ENCODE measurements at places on chromosomes 5 and 9.
A peak's percentile ranks its signal among the peaks of the same experiment; 100 is the strongest.

DNA sequence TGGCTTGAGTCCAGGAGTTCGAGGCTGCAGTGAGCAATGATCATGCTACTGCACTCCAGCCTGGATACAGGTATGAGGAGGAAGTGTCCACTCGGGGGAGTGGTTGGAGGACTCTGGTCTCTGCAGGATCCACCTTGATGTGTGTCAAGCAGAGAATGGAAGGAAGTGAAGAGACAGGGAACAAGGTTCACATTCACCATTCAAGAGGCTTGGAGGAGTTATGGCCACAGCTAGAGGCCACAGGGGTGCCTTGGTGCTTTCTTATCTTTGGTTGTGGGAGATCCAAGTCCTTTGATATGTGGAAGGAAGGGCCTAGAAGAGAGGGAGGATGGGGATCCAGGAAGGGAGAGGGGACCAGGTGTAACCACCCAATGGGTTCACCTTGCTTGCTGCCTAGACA lies 5.4 kb upstream of the CERCAM start:
- no peak for DNase-seq

DNA sequence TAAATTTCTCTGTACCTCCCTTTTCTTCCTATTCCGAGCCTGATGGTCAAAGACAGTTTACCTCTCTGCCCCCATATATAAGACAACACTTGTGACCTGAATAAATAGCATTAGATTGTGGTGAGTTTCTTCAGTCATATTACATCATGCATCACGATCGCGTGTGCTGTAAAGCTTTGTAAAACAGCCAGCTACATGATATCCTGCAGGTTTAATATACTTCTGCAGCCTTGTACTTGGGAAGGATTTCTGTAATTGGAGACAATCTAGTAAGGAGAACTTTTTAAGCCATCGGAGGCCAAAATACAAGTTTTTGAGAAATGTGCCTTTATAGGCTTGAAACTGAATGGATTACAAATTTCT lies 711.8 kb upstream of the WWC1 start:
- no peak for DNase-seq

DNA sequence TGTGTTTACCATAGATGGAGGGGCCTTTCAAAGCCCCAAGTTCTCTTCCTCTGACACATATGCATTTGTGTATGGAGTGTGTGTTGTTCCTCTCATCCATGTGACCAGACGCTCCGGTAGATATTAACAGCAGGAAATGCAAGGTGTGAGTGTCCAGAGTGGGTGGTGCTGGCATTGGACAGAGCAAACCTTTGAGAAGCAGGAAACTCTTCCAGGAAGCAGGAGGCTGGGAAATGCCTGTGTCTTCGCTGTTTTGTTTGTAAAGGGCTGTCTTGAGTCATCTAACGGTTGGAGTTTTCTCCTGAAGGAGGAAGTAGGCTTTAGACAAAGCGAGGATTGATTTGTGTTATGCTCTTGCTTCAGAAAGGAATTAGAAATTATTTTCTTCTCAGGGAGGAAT lies 370.9 kb downstream of the PLK2 start:
- DNase-seq, result no peak

- DNase-seq, result no peak
Observed at GRCh38 chr5:171275841-171276544, 33.1 kb upstream of the TLX3 start.

DNA sequence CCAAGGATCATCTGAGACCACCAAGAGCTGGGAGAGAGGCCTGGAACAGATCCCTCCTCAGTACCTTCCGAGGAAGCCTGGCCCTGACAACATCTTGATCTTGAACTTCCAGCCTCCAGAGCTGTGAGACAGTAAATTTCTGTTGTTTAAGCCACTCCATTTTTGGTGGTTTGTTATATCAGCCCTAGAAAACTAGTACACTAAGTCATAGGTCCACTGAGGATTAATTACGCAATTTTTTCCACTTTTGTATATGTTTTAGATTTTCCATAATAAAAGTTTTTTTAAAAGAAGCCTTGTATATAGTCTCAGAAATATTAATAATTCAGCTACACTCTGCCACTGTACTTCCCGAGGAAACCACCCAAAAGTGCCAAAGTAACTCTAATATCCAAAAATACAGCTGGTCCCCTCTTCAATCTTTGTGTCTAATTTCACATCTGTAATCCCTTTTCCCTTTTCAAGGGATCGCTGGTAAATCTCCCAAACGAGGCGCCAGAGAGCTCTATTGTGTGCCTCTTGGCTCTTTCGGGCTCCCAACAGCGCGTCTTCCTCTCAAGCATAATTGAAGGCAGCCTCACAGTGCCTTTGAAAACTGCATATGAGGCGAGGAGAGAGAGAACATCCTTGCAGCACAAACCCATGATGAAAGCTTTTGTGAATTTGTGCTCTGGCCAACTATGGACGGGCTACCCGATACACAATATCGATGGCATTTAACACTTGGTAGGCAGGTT lies 32.7 kb downstream of the PRUNE2 start:
- no peak for DNase-seq

GRCh38 chr5:76175821-76176403 lies 92.7 kb downstream of the SV2C start:
- peak; percentile 51 for DNase-seq

GRCh38 chr5:122183098-122183787 lies 53.9 kb downstream of the ZNF474 start:
- DNase-seq, result no peak

DNA sequence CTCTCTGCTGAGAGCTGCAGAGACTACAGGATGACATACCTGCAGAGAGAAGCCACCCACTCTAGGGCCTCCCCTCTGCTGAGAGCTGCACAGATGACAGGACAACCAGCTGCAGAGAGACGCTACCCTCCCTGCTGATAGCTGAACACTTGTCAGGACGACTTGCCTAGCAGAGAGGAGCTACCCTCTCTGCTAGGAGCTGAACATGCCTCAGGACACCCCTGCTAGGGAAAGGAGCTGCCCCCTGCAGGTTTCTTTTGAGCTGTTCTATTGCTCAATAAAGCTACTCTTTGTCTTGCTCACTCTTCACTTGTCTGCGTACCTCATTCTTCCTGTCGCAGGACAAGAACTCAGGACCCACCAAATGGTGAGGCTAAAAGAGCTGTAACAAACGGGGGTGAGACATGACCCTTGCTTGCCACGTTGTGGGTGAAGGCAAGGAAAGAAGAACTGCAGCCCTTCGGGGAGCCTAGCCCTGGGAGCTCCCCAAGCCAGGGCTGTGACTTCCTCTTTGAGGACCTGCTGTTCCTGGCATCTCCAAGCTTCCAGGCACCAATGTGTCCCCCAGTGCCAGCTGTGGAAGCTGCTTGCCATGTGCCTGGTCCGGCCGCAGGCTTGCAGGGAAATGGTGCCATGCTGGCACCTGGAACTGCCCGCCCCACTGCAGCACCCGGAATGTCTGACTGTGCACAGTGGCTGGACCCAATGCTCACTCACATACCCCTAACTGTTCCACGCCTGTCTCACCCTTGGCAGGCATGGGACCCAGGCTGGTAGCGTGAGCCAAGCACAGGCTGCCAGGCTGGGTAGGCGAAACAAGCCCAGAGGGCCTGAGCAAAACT lies 5.1 kb upstream of the TESK1 start:
- no peak for DNase-seq

GRCh38 chr5:112930082-112930344 lies 8.0 kb upstream of the REEP5 start:
- peak; percentile 83 for DNase-seq

DNA sequence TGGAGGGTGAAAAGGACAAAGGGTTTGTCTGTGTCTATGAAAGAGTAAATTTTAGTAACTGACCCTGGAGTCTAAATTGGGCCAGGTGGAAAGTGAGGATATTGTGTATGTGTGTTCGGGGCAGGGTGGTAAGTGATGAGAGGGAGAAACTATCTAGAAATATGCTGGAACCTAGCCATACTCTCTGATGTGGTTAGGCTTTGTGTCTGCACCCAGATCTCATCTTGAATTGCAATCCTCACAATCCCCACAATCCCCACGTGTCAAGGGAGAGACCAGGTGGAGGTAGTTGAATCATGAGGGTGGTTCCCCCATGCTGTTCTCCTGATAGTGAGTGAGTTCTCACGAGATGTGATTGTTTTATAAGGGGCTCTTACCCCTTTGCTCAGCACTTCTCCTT lies 60.6 kb downstream of the COMMD10 start:
- DNase-seq, result no peak

DNA sequence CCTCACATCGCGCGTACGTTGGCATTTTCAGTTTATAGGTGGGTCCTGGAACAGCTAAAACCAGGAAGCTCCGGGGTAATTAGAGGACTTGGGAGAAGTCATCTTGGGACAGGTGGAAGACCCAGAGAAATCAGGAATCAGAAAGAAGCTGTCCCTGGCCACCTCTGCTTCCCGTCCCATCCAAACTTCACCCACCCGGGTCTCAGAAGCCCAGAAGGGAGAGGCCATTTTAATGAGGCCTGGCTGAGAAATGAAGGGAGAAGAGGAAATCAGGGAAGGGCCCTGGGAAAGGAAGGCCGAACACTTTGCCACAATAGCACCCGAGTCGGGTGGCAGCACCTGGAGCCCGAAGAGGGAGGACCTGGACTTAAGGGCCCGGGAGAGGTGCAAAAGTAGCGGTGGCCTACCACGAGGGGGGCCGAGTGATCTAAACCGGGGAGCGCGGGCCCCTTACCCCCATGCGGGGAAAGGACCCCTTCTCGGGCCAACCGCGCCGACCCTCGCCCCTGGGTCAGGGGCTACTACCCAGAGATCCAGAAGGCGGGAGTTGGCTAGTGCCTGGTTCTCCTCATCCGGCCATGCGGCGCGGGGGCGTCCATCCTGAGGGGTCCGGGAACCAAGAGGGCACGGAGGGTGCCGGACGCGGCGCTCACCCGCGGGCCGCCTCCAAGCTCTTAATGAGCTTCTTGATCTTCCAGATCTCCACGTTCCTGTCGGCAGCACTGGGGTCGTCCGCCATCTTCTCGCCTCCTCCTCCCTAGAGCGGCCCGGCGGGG lies 668 bp downstream of the ETF1 start:
- no peak for DNase-seq

- DNase-seq, result no peak
Observed at GRCh38 chr9:117466111-117466510, 51.3 kb upstream of the ASTN2 start.

DNA sequence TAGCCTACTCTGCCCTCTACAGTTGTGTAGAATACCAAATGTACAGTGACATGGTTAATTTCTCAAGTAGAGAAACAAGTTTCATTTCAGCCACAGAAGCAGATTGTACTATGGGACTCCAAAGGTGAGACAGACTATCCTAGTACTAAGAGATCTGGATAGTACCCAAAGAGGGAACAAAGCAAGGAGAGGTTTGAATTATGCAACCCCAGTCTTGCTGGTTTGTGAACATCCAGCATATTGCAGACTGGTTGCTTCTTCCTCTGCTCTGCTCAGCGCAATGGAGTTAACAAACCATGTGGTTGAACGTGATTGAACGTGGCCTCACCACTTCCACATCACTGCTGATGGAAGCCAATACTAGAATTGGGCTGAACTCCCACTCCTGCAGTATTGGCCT lies 43.3 kb upstream of the ALDOB start:
- no peak for DNase-seq

Data from GM12864 (cell line).